ENCODE measurements at places on chromosomes 5 and 9. TPM values are rescaled to one million over a fixed set of nuclear protein-coding genes. Genes with fewer than 3 reads are reported as not detected.

NUTM2F gene
- not detected for total RNA-seq

GRCh38 chr5:139848508-139849100, 53.0 kb downstream of the PSD2 start:
- H3K27me3 ChIP-seq: no peaks in the 10 kb centered on the region
- DNase-seq: peak; percentile 70
- H3K4me3 ChIP-seq: peak overlapping the region; percentile 56
- H3K27ac ChIP-seq: peak overlapping the region; percentile 83
- peaks cover 5% of the 10 kb centered on the region for H3K4me1 ChIP-seq

HTR4 gene
- 0.32 TPM for total RNA-seq

SLCO6A1 gene
- not detected for total RNA-seq

- no peaks in the 10 kb centered on the region for H3K4me1 ChIP-seq
- H3K4me3 ChIP-seq: no peak overlapping the region
- no peaks in the 10 kb centered on the region for H3K27me3 ChIP-seq
- DNase-seq: no peak
- H3K36me3 ChIP-seq: no peaks in the 10 kb centered on the region
- no peak overlapping the region for H3K27ac ChIP-seq
Observed at GRCh38 chr5:135442431-135443160, 4.6 kb downstream of the DCANP1 start.

GRCh38 chr5:135042595-135042994, 8.6 kb upstream of the PITX1 start:
- no peaks in the 10 kb centered on the region for H3K27me3 ChIP-seq
- no peak overlapping the region for H3K4me3 ChIP-seq
- no peak overlapping the region for H3K27ac ChIP-seq
- DNase-seq: no peak

- H3K4me3 ChIP-seq: no peak overlapping the region
- H3K27me3 ChIP-seq: no peaks in the 10 kb centered on the region
- no peak overlapping the region for H3K27ac ChIP-seq
- DNase-seq: no peak
- no peaks in the 10 kb centered on the region for H3K4me1 ChIP-seq
Observed at GRCh38 chr9:128610897-128611296, 45.8 kb downstream of the DYNC2I2 start.

GRCh38 chr9:126347093-126347492, 20.5 kb downstream of the MVB12B start:
- no peak overlapping the region for H3K4me3 ChIP-seq
- H3K27me3 ChIP-seq: no peaks in the 10 kb centered on the region
- DNase-seq: no peak
- H3K36me3 ChIP-seq: no peaks in the 10 kb centered on the region

TRPM6 gene
- 0.69 TPM for total RNA-seq

DNA sequence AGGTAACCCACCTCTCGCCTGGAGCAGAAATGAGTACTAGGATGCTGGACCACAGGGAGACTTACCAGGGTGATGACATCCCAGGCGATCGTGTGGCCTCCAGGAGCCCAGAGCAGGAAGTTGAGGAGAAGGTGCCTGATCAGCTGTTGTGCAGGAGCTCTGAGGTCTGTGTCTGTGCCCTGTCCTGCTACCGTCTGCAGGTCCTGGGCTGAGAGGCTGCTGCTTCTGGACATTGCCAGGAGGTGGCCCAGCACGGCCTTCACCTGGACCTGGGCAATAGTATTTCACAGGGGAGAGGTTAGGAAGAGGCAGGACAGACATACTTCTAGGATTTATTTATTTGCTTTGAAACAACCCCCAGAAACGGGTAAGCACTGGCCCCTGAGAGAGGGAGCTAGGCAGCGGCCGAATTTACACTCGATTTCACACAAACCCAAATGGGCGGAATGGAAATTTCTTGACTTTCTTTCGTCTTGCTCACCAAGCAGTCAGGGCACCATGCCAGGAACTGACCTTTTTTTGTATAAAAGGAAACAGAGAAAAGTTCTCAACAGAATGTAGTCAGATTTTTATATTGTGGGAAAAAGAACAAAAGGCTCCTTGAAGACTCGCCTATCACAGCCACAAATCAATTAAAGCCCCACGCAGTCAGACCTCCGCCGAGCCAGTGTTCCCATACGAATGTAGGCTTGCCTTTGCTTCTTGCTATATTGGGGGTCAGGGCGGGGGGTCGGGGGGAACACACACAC, 210.3 kb downstream of the FANCC start:
- peaks cover 7% of the 10 kb centered on the region for H3K4me1 ChIP-seq
- no peak for DNase-seq
- no peaks in the 10 kb centered on the region for H3K36me3 ChIP-seq

ZNF462 gene
- total RNA-seq: 51.2 TPM

- no peaks in the 10 kb centered on the region for H3K36me3 ChIP-seq
- peak overlapping the region; percentile 39 for H3K4me3 ChIP-seq
- H3K27ac ChIP-seq: peak overlapping the region; percentile 80
- H3K27me3 ChIP-seq: no peaks in the 10 kb centered on the region
Observed at GRCh38 chr9:129336130-129336528, 158.1 kb upstream of the IER5L start.

TMEM174 gene
- not detected for total RNA-seq

GRCh38 chr5:14143546-14143840, 351 bp downstream of the TRIO start:
- H3K36me3 ChIP-seq: no peaks in the 10 kb centered on the region
- H3K27me3 ChIP-seq: no peaks in the 10 kb centered on the region
- peak overlapping the region; percentile 96 for H3K27ac ChIP-seq
- DNase-seq: no peak

DNA sequence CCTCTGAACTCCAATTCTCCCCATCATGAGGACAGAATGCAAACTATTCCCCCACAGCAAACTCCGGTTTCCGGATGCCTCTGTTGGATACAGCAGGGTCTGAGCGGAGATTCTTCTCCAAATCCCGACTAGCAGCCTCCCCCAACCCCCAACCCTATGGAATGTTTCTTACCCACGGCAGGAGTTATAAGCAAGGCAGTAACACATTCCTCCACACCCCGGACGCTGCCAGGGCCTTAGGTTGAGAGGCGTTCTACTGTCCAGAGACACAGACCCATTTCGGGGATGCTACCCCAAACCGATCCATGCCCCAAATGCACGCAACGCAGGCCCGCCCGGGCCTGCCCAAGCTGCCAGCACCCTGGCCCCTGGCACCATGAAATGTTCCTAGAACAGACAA, 85.6 kb upstream of the LMX1B start:
- no peak for DNase-seq
- H3K4me1 ChIP-seq: no peaks in the 10 kb centered on the region
- H3K36me3 ChIP-seq: no peaks in the 10 kb centered on the region
- H3K27ac ChIP-seq: no peak overlapping the region
- H3K4me3 ChIP-seq: no peak overlapping the region

DNA sequence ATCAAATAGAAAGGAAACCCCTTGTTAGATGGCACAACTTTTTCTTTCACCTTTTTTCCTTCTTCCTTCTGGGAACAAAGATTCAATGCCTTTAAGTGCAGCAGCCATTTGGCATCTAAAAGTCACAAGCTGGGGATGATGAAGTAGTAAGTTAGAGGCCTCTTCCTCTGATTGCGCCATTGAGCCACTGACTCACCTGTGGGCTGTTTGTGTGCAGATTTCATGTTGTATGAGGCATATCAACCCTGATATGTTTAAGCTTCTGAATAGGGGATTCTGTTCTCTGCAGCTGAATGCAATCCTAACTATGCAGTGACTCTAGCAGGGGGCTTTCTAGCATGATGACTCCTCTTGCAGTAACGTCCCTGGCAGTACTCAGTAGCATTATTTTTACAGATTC, 599.9 kb downstream of the CSNK1G3 start:
- no peak for DNase-seq
- H3K4me3 ChIP-seq: no peak overlapping the region
- H3K4me1 ChIP-seq: no peaks in the 10 kb centered on the region
- H3K36me3 ChIP-seq: no peaks in the 10 kb centered on the region

DNA sequence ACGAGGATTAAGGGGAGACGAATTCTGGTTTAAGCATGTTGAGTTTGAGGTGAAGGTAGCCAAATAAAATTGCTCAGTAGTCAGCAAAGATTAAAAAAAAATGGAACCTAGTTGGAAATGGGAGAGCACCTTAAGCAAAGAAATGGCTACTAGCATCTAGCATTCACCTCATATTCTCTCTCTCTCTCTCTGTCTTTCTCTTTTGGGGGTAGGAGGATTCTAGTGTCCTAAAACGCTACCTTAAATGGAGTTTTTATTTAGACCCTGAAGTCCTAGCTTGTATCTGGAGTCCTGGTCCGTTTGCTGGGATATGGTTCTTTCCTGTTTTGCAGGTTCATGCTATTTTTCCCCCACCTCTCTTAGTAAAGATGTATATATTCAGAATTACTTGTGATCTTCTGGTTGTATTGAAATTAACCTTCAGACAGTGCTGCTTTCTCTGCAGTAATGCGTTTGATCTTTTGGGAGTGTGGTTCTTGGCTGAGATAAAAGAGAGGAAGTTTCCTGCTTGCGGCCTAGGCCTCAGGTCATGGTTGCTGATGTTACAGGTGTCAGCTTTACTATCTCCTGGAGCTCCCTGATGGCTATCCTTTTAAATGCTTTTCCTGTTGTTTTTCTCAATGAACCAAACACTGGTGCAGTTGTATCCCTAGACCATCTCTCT, 8.0 kb downstream of the TGFBR1 start:
- H3K4me3 ChIP-seq: no peak overlapping the region
- no peak for DNase-seq
- no peaks in the 10 kb centered on the region for H3K36me3 ChIP-seq
- H3K4me1 ChIP-seq: peaks cover 10% of the 10 kb centered on the region
- no peak overlapping the region for H3K27ac ChIP-seq

PCDHGA3 gene
- 5.4 TPM for total RNA-seq

Measured in ovary (tissue), 10 donors.